SIG-M5 (cell line): ENCODE measurements at places on chromosomes 6 and 20.

- no peak for DNase-seq
Measured at GRCh38 chr6:87093651-87094050, 1.3 kb downstream of the CGA start.

DNA sequence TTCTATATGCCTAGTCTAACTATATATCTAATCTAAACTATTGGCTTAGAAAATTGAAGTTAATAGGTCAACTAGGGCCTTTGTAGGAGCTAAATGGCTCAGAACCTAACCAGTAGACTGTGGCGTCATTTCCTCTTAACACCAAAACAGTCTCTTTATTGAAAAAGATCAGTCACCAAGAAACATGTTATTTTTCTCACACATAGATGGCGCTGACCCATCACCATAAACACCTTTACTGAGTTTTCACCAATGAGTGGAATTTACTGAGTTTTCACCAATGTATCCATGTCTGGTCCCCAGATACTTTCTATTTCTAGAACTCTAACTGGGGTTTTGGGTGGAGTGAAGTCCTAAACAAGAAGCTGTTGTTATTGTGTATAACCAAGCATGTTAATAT, 636.0 kb downstream of the BCKDHB start:
- DNase-seq, result no peak

GRCh38 chr6:125952764-125953501, 3.6 kb upstream of the HINT3 start:
- no peak for DNase-seq

GRCh38 chr6:111552958-111553357, 52.7 kb downstream of the TRAF3IP2 start:
- no peak for DNase-seq

GRCh38 chr6:10479939-10480700, 41.0 kb upstream of the GCNT2 start:
- no peak for DNase-seq

- DNase-seq, result no peak
Measured at GRCh38 chr6:75296811-75297779, 12.5 kb upstream of the TMEM30A start.

DNA sequence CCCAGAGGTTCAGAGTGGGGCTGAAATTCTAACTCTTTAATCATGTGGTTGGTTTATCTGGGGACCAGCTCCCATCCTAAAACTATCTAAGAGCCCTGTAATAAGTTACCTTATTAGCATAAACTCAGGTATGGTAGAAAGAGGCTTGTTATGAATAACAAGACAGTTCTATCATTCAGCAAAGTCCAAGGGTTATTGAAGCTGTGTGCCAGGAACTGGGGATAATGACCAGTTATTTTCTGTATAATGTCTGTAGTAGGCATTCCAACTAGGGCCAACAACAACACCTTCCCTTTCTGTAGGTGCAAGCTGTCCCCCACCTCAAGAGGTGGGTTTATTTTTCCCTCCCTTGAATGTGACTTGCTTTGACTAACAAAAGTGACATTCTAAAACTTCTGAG, 170.1 kb downstream of the CD83 start:
- no peak for DNase-seq

- DNase-seq, result no peak
Measured at GRCh38 chr20:21289651-21290050, 13.5 kb upstream of the XRN2 start.

DNA sequence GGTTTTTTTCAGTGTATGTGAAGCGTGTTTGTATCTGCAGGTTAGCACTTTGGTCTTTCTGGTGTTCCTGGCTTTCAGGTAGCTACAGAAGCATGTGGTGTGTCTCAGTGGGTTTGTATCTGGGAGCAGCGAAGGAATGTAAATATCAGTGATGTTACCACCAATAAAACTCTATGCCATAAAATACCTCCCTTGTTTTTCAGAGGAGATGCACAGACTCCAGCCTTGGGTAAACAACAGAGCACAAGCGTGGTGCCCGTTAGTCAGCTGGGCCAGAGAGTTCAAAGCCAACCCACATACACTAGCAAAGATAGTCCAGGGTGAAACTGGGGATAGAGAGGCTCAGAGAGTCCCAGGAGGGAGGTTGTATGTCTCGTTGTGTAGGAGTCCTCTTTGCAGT, 393.8 kb downstream of the SMOC2 start:
- DNase-seq, result no peak

DNA sequence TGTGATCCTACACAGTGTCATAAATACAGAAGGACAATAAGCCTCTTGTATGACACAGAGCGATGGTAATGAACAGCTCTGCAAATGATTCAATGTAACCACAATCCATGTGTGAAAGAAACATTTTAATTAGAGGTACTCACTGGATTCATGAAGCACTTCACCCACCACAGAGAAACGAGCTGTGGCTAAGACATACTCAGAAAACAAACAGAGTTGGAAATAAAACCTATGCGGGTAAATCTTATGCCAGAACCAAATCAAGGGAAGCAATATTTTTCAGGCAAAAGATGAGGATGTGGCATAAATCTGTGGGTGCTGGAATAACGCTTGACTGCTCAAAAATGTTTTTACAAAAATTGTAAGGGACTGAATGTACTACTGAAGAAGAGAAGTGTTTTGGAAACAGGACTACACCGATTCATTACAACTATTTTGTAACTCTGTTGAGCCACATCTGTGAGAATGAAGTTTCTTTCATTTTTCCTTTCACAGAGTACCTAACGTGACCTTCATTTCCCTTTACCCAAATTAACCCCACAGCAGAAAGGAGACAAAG, 112.1 kb downstream of the WDR27 start:
- no peak for DNase-seq

GRCh38 chr6:165884813-165885765, 222.0 kb upstream of the PDE10A start:
- no peak for DNase-seq

- no peak for DNase-seq
Measured at GRCh38 chr6:144449911-144450597, 164.9 kb downstream of the UTRN start.

DNA sequence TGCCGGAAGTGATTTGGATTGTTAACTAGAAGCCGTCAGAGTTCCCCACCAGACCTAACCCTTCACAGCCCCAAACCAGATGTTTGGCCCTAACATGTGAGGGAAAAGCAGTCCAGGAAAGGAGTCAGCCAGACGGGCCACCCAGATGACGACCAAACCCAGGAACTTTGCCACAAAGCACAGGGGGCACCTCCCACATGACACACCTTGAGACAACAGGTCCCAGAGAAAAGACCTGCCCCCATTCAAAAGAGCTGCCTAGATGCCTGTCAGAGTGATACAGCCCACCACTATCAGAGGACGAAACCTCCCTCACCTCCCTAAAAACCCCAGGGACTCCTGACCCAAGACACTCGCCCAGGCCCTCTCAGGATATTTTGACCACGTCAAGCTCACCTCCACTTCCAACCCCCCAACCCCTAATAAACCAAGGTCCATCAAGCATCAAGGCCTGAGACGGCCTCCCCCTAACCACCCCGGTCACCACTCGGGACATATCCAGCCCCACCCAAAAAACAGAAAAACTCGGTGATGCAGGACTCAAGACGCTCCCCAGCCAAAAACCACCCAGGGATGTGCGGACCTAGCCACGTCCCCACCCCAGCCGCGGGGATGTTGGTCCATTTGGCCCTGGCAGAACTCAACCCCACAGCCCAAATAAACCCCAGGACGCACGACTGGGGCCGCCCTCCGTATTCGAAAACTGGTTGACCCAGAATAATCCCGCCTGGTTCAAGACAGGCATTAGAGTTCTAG, 662 bp downstream of the ZNF343 start:
- DNase-seq, result no peak

DNA sequence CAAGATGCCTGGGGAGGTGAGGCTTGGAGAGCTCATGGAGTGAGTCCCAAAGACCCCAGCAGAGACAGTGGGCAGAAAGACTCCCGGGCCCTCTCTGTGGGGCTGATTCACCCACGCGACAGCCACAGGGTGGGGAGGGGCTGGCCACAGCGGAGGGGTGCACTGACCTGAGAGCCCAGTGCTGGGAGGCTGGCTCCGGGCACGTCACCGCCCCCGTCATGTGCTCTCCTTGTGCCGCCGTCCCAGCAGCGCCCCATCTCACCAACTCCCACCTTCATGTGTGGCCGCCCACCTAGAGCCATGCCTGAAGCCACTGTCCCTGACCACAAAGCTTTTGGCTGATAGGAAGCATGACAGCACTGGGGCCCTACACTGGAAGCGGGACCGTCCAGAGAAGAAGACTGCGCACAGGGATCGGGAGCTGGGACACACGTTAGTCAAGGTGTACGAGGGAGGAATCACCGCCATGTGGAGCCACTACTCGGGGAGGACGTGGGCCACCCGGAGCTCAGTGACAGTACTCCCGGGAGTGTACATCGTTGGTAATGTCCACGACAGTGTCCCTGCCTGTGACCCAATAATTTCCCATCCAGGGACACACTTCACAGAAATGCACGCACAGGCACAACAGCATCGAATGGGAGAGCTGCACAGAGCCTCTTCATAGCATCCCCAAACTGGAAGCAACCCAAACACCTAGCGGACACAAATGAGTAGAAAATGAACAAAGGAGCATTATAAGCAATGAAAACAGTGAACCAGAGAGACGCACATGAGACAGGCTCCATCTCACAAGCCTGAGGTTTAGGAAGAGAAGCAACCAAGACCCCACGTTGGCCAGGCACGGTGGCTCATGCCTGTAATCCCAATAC, 28.4 kb upstream of the FOXC1 start:
- no peak for DNase-seq

DNA sequence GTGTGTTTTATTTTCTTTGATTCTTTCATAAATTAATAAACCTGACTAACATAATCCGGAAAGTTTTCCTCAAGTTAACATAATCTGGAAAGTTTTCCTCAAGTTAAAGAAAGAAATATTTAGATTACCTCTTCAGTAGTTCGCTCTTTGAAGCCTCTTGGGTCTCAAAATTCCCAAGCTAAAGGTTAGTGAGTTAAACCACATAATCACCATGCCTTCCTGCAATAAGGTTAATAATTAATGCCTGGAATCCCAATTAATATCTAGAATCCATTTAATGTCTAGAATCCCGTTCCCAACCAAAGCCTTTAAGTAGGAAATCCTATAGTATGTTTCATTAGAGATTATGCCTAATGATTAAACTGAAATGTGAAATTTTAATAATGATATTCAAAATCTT, 12.9 kb downstream of the DCDC2 start:
- DNase-seq, result no peak

DNA sequence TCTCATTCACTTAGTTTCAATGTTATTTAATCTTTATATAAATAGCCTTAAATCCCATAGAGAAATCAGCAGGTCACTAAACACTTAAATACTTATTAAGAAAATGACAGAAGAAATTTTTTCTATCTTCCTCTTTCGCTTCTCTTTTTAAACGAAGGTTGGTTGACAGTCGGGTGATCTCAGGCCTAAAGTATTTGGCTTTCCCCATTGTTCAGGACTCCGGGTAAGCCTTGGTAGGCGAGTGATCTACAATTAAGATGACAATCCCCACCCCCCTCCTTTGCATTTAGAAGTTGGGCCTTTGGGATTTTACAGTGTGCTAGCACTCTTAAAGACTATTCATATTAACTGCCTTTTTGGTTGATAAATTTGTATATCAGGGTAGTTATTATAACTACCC, 19.7 kb upstream of the UTRN start:
- peak; percentile 43 for DNase-seq

- DNase-seq, result no peak
Measured at GRCh38 chr6:1403851-1404712, 14.7 kb downstream of the FOXF2 start.

DNA sequence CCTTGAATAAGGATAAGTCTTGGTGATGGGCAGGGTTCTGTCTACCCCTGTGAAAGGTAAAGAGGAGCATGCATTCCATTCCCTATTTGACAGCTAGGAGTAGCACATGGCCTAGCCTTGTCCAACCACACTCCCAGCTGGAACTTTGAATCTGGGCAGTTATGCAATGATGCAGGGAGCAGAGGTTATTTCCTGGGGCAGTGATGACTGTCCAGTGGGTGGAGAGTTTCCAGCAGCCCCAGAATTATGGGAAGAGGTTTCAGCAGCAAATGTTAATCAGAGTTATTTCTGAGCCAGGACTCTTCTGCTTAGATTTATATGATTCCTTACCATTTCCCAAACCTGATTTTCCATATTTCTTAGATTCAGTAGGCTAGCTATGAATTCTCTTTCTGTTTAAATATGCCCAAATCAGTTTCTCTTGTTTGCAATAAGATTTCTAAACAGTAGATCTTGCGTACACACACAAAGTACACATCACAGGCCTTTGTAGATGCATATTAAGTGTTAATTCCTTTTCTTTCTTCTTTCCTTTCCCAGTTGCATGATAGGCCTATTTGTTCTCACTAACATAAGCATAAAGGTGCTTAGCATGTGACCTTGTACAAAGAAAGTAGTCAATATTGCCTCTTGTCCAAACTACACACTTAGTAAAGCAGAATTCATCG, 17.3 kb upstream of the TXLNB start:
- no peak for DNase-seq

DNA sequence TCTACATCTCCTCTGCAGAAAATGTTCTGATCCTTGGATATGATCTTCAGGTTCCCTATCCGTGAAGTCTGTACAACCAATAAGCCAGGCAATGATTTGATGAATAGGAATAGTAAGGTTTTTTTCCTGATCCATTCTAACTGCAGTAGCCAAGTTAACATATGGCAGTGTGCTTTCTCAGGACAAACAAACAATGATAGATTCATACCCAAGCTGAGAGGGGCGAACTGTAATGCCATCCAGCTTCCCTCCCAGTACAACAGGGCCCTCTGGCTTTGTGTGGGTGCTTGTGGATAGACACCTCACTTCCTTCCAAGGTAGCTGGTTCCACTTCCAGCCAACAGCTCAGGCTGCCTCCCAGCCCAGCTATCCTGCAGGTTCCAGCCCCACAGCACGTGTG, 359.2 kb downstream of the CDH26 start:
- DNase-seq, result no peak

DNA sequence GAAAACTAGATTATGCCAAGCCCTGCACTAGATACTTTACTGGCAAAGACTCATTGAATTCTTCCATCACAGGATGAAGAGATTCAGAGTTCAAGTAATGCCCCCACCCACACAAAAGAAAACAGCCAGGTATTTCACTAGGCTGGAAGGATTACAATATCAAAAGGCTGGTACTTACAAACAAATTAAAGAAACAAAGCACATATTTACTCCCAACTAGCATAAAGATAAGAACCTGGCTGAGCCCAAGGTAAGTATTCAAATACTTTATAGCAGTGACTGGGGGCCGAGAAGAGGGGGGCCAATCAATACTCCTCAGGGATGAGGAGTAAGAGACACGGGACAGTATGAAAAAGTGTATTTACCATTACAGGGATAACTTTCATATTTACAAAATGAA, 3.7 kb downstream of the ACOT8 start:
- no peak for DNase-seq

DNA sequence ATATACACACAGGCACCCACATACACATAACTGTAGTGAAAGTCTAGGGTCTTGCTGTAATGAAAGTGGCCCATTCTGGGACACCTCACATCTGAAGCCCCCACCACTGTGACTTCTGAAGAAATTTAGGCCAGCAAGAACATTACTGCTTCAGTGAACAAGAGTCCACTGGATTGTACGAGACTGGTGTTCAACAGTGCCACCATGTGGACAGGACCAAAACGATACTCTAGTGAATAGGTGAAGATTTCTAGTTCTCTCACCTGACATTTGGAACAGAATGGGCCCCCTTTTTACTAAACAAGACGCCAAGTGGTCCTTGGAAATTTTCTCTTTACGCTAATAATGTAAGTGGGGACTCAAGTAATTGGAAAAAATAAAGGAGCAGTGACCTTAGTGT, 156.9 kb downstream of the MAFB start:
- no peak for DNase-seq

- no peak for DNase-seq
Measured at GRCh38 chr20:20019123-20019522, 2.0 kb downstream of the NAA20 start.

GRCh38 chr20:11851646-11852045, 66.0 kb upstream of the BTBD3 start:
- no peak for DNase-seq
